ENCODE measurements at places on chromosomes 11 and 22.

- no peak for DNase-seq
These were observed 1013.9 kb downstream of the TBC1D22A start for GRCh38 chr22:47776329-47776728.

- DNase-seq, result no peak
These were observed 166.3 kb downstream of the TMEM135 start for GRCh38 chr11:87203907-87204602.

DNA sequence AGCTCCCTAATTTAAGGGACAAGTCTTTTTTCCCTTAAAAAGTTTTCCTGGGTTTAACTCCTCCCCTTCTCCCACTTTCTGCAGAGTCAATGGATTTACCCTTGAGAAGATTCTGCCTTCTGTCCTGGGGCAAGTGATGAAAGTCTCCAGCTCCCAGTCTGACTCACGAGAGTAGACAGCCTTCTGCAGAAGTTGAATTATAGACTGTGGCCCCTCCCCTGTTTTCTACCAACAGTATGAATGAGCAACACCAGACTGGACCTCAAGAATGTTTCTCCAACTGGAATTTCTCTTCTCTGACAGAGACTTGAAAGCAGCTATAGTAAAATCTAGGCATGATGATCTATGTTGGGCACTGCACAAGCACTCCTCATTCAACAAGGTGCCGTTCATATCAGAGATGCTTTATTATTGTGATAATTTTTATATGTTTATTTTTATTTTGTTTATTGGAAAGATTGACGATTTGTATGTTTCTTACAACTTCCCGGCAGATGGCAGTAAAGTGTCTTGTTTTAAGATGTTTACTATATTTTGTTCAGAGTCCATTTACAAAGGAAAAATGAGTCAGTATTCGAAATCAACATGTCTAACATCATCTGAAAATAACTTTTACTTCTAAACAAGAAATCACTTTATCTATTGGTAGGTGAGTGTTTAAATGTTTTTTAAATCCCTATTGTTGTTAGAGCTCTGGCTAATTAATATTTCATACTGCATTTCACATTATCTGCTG lies 56.6 kb downstream of the LMO2 start:
- peak; percentile 4 for DNase-seq

GRCh38 chr11:119491753-119492510 lies 69.0 kb upstream of the THY1 start:
- DNase-seq, result no peak

GRCh38 chr11:9041747-9042146 lies 37.9 kb upstream of the NRIP3 start:
- DNase-seq, result no peak
